Immature natural killer cell (primary cell): ENCODE measurements at places on chromosomes 6 and 20.

- no peak overlapping the region for H3K4me3 ChIP-seq
- no peak overlapping the region for H3K27ac ChIP-seq
- H3K36me3 ChIP-seq: no peaks in the 10 kb centered on the region
- H3K27me3 ChIP-seq: peaks cover 2% of the 10 kb centered on the region
- no peaks in the 10 kb centered on the region for H3K4me1 ChIP-seq
Measured at GRCh38 chr20:22503577-22503976, 80.8 kb downstream of the FOXA2 start.

DNA sequence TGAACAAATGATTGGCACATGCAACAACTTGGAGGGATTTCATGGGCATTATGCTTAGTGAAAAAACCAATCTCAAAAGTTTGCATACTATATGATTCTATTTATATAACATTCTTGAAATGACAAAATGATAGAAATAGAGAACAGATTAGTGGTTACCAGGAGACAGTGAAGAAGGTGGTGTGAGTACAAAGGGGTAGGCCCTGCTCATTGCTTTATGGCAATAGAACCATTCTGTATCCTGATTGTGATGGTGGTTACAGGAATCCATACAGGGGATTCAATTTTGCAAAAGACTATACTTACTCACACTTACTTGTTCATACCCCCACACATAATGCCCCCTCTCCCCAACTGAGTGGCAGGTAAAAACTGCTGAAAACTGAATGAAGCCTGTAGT, 30.2 kb upstream of the LAMA4 start:
- H3K36me3 ChIP-seq: no peaks in the 10 kb centered on the region
- peaks cover 21% of the 10 kb centered on the region for H3K27me3 ChIP-seq
- no peak overlapping the region for H3K4me3 ChIP-seq
- DNase-seq: no peak
- no peak overlapping the region for H3K27ac ChIP-seq

GRCh38 chr6:30172681-30173080, 9.3 kb downstream of the TRIM15 start:
- H3K27me3 ChIP-seq: peaks cover 12% of the 10 kb centered on the region
- H3K4me1 ChIP-seq: peaks cover 6% of the 10 kb centered on the region
- H3K4me3 ChIP-seq: no peak overlapping the region
- no peak for DNase-seq
- no peaks in the 10 kb centered on the region for H3K36me3 ChIP-seq

GRCh38 chr20:37538003-37538402, 10.3 kb upstream of the BLCAP start:
- no peak for DNase-seq
- no peak overlapping the region for H3K4me3 ChIP-seq
- no peaks in the 10 kb centered on the region for H3K36me3 ChIP-seq
- H3K27me3 ChIP-seq: peaks cover 4% of the 10 kb centered on the region
- H3K27ac ChIP-seq: no peak overlapping the region

- no peak for DNase-seq
- no peaks in the 10 kb centered on the region for H3K4me1 ChIP-seq
- H3K27ac ChIP-seq: no peak overlapping the region
- no peaks in the 10 kb centered on the region for H3K27me3 ChIP-seq
Measured at GRCh38 chr6:110625883-110626282, 149.5 kb upstream of the SLC22A16 start.
